ENCODE measurements at places on chromosomes 16 and 17.

DNA sequence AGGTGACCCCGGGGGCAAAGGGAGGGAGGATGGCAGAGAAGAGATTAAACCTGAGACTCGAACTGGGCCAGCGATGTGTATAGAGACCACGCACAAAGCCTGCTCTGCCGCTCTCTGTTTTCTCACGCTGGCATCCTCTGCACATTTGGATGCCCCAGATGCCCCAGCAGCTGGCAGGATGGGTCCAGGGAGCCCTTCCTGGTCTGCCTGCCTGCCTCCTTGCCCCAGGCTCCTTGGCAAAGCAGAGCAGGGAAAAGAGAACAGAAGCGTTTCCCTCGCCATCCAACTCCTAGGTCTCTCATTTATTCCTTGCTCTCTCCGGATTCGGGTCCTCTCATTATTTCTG, 5.2 kb upstream of the PIPOX start:
- DNase-seq, result no peak

DNA sequence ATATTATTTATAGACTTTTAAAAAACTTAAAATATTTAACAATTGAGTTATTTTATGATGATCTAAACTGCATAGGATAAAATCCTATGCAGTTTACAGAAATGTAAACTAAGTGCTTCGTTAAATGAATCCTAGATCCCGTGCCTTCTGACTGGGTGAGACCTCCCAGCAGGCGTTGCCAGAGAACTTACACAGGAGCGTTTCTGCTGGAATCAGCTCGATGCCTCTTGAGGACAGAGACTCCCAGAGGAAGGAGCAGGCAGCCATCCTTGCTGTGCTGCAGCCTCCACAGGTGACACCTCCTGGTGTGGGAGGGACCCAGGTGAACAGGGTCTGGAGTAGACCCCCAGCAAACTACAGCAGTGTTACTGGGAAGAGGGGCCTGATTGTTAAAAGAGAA, 160.4 kb downstream of the WWOX start:
- DNase-seq, result no peak

DNA sequence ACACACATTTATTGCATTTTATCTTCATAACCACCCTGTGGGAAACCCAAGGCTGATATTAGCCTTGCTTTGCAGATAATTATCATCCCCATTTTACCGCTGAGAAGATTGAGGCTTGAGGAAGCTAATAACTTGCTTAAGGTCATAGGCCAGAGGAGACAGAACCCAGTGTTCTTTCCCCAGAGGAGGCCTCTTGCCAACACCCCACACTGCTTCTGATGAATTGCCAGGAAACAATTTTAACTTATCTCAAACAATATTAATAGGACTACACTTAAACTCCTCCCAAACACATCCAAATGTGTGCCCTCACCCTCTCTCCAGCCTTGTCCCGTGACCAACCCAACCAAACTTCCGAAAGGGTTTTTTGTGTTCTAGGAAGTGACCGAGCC, 2.1 kb upstream of the SPG7 start:
- no peak for DNase-seq

DNA sequence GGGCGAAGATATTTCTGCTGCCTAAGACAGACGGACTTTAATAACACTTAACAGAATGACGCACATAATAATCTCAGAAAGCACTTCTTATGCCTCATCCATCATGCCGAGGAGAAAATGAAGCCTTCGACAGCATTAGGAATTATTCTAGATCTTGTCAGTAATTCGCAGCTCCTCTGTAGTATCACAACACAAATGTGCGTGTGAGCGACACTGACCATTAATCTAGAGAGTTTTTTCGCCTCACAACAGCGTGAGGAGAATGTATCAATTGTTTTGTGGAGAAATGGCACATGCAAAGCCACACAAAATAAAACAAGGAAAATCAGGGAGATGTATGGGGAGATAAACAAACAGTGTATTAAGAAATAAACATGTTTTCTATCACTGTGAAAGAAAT, 410.2 kb upstream of the PSMD7 start:
- DNase-seq, result no peak

GRCh38 chr17:17448723-17449122, 28.1 kb upstream of the MED9 start:
- DNase-seq, result no peak

DNA sequence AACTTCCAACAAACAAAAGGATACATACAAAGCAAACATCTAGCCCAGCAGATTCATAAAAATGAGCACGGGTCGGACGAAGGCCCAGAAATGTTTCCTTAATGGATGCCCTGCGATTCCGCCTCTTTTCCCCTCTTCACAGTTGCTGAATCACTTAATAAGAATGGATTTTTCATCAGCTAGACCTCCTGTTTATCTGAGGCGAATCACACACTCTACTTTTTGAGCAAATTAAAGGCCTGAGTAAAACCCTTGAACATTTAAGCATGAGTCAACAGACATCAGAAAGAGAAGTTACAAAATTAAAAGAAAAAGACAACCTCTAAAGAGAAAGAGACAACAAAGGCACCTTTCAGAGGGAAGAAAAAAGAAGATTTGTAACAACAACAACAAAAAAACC, 44.7 kb downstream of the HS3ST3A1 start:
- DNase-seq, result no peak

DNA sequence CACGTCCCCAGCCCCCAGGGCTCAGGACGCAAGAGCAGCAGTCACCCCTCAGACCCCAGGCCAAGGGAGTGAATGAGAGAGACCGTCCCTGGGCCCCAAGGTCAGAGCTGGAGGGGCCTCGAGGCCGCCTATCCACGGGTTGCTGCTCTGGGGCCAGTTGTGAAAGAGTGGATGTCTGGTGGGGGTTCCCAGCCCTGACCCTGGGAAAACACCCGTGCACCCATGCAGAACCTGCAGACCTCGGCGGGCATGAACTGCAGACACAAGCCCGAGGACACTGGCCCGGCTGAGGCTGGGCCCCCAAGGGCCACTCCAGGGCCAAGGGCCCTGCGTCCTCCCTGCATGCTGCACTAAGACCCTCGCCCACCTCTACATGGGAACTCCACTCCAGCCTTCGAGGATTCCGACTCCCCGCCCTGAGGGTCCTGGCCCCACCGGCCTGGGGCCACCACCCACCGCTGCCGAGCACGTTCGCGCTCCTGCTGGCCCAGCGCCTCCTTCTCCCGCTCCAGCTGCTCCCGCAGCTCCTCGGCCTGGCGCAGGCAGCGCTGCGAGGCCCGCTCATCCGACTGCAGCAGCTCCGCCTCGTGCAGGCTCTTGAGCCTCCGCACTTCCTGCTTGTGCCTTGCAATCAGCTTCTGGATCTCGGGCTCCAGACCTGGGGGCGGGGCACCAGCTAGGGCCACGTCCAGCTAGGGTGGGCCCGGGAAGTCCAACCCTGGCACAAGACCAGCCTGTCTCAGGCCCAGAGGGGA, 27.6 kb upstream of the AATK start:
- no peak for DNase-seq

GRCh38 chr16:31010585-31011325, at the start of gene STX1B:
Gene STX1B (minus strand): TSS chr16:31010638. CDS start chr16:31010396, 242 bp downstream.
- DNase-seq, result no peak

DNA sequence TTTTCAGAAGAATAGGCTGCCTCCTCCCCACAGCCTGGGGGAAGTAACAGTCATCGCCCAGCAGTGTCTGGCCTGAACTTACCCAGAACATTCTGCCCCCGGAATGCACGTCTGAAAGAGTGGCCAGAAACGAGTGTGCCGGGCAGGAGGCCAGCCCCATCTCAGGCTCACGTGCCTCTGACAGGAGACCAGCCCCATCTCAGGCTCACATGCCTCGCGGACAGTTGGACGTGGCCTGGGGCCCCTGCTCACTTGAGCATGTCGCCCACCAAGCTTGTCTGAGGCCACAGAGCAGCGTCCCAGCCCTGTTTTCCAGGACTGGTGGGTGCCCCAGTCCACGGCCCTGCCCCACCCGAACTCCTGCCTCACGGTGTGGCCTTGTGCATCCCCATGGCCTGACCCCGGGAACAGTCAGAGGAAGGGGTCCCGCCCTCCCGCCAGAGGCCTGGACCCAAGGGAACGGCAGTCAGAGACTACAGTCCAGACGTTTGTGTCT, 16.3 kb upstream of the CDH15 start:
- no peak for DNase-seq

DNA sequence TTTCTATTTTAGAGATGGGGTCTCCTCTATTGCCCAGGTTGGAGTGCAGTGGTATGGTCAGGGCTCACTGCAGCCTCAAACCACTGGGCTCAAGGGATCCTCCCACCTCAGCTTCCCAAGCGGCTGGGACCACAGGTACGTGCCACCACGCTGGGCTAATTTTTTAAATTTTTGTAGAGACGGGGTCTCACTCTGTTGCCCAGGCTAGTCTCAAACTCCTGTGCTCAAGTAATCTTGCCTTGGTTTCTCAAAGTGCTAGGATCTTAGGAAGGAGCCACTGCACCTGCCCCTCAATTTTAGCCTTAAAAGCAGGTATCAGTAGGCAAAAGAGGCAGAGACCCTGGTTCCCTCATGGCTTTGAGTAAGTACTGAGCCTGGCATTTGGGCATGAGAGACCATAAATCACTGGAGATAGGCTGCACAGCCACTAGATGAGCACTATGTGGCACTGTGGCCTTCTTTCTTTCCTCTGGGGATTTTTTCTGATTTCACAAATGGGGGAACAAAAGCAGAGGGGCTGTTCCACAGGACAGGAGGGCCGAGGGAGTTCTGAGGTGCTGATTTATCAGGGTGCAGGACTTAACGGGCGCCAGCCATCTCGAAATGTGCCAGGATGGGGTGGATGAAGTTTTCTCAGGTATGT, 82.2 kb downstream of the PLXDC1 start:
- DNase-seq, result no peak

DNA sequence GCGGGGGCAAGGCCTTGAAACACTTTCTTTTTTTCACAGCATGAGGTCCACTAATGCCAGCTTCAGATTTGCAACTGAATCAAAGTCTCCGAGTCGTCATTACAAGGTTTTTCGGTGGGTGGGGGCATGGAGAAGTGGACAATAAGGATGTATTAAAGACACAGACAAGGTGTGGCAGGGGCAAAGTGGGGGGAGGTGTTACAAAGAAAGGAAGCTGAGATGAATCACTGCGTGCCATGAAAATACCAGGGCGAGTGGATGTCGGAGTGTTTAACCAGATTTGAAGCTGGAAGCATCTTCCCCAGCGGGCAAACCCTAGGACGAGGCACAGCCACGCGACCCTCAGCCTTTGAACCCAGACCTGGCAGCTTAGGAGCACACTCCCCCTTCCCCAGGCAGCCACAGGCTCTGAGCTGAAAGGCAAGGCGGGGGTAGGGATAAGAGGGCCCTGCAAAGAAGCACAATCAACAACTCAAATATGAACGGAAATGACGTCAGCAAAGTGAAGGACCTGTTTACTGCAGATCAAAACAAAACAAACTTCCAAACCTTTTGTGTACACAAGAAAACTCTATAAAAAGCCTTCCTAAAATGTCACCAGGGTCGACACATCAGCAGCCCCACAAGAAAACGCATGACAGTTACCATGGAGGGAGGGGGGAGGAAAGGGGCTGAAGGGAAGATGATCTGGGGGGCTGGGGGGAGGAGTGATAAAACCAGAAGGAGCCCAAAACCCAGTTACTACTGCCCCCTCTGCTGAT, 5.6 kb upstream of the ZFHX3 start:
- no peak for DNase-seq

GRCh38 chr17:2018716-2019510, 6.2 kb downstream of the RTN4RL1 start:
- no peak for DNase-seq

GRCh38 chr17:30519707-30520106, 42.5 kb downstream of the GOSR1 start:
- DNase-seq, result no peak

GRCh38 chr16:28292731-28293600, 641 bp downstream of the SBK1 start:
- no peak for DNase-seq

- DNase-seq, result no peak
These were observed 312.9 kb downstream of the SNX29 start for GRCh38 chr16:12289175-12290063.

GRCh38 chr17:46979147-46979863, at the start of gene RPRML:
Gene RPRML (minus strand): TSS chr17:46979253. CDS start chr17:46979007, 246 bp downstream.
- no peak for DNase-seq

GRCh38 chr16:77396461-77396860, 38.4 kb downstream of the ADAMTS18 start:
- DNase-seq, result no peak

DNA sequence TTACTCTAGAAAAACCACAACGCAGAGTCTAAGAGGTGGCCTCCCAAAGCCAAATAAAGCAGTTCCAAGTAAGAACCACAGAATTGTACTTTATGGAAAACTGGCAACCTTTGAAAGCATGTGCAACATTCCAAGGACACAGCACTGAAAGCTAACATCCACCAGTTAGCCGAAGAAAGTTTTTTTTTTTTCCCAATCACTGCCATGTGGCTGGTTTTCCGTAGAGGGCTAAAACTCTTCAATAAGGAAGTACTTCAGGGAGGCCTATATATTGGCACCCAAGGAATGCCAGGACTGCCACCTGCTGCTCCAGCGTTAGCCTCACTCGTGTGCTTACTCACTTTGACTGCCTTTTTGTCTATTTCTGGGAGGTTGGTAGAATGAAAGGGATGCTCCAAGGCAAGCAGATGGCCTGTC, 25.2 kb downstream of the CEP95 start:
- DNase-seq, result no peak

DNA sequence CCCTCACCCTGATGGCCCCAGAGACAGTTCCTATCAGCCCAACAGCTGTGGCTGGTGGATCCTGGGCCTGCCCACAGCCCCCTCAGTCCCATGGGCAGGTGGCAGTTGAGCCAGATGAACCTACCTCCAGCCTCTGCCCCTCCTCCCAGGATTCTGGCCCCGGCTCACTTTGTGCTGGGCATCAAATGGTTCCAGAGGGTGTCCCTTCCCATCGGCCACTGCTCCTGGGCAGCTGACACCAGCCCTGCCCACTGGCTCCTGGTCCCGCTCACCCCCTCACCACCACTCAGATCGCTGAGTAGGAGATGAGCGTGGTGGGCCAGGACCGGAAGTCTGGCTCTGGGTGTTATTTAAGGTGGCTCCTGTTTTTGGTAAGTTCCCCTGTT, 2.0 kb downstream of the TTYH2 start:
- DNase-seq, result no peak

DNA sequence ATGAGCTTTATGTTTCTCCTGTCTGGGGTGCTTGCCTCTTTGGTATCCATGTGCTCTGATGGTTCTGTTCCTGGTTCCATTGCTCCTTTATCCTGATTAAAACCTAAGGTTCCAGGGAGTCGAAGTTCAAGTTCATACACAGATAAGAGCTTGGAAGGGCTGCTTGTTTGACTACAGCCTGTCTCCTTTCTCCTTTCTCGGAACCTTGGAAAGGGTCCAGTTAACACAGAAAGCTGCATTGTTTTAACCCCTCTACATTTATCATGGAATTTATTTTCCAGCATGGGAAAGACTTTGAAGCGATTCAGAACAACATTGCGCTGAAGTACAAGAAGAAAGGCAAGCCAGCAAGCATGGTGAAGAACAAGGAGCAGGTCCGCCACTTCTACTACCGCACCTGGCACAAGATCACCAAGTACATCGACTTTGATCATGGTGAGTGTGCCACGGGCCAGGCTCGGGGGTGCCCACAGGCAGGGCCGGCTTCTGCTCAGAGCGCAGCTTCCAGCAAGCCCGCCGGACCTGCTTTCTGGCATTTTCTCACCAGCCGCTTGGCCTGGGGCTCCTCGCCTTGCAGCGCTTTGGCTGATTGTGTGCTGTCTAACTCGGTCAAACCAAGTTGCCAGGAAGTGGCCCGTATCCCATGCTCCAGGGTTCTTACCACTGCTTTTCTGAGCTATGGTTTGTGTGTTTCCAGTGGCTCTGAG, 19.9 kb downstream of the CRAMP1 start:
- no peak for DNase-seq

GRCh38 chr16:13136901-13137300, 235.5 kb downstream of the SHISA9 start:
- no peak for DNase-seq

- DNase-seq, result no peak
These were observed 1.1 kb upstream of the CCL22 start for GRCh38 chr16:57357330-57358085.

GRCh38 chr17:73952480-73953205, 250.8 kb upstream of the RPL38 start:
- DNase-seq, result peak; percentile 12

All from CMK (cell line).